ENCODE measurements at places on chromosomes 5 and 9.

DNA sequence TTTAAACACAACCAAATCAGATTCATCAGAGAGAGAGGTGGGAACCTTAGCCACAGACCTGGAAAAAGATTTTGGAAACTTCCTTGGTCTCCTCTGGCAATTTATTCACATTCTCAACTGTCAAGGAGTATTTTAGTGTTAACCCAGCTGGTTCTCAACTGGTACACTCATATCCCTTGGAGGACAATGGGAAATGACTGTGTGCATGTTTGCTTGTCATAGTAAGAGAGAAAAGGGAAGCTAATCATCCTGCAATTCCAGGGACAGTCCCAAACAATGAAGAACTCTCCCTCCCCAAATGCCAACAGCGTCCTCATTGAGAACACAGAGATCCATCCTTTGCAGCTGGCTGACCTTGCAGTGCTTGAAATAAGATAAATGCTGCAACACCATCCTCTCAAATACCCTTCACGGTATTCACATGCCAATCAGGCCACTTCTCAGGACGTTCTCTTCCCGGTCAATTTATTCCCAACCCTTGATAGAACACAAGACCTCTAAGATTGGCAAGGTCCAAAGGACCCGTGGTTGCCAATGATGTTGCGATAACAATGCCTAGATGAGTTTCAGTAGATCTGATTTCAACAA, 75.5 kb downstream of the EPB41L4B start:
- DNase-seq: no peak

DNA sequence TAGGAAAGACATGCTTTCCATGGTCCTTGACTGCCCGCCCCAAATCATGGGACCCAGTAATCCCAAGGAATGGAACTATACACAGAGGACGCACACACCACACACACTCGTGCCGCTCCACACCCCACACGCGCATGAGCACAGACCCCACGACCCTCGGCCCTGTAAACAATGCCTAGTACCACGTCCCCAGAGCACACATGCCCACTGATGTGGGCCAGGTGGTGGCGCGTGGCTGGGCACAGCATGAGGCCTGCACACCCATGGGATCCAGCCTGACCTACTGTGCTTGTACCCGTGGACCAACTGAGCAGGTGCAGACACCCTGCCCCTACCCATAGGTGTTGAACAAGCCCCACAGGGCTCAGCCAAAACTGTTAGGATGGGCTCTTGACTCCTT, 739 bp downstream of the DBH start:
- DNase-seq: no peak

GRCh38 chr9:127059030-127059429, 63.4 kb downstream of the ANGPTL2 start:
- DNase-seq: no peak

DNA sequence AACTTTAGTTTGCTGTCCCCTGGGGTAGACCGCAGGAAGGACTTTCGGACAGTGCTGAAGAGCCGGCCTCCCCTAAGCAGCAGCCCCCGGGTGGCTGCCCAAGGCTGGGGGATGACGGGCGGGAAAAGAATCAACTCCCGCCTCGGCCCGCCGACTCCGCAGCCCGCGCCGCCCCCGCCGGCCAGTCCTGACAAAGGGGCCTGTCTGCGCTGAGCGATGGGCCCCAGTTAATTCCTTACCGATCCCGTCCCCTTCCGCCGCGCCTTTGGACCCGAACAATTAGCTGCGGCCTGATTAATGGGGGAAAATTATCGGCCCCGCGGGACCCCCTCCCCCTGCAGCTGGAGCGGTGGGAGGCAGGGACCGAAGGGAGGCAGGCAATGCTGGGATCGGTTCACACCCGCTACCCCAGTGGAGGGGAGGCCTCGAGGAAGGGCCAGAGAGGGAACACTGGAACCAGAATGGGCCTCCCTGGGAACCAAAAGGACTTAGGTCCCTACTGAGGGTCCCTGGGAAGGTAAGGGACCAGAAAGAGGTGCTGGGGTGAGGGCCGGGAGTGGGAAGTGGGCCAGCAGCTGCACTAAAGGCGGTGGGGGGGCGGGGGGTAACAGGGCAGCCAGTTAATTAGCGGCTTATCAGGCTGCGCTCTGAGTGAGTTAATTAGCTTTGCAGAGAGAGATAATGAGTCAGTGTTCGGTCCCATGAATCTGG, 4.2 kb downstream of the ARID3C start:
- DNase-seq: no peak

DNA sequence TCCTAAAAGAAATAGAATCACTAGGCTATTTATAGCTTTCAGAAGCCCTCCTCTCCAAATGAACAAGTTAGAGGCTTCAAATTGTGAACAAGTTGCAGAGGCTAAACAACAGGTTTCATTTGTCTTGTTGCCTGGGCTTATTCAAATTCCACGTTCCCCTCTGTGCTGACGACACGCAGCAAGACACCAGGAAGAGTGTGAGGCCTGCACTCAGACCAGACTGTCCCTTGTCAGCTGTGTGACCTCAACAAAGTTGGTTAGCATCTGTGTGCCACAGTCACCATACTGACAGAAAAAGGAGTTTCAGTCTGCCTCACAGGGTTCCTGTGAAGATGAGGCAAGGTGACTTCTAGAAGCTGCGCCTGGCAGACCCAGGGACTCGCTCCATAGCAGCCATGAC, 22.1 kb upstream of the GABBR2 start:
- DNase-seq: no peak

- DNase-seq: no peak
These were observed 28.5 kb downstream of the KCNMB1 start for GRCh38 chr5:170360709-170361108.

GRCh38 chr9:117706421-117707116, 2.4 kb downstream of the TLR4 start:
- DNase-seq: no peak

- no peak for DNase-seq
These were observed 67.6 kb downstream of the LMX1B start for GRCh38 chr9:126681336-126681735.

DNA sequence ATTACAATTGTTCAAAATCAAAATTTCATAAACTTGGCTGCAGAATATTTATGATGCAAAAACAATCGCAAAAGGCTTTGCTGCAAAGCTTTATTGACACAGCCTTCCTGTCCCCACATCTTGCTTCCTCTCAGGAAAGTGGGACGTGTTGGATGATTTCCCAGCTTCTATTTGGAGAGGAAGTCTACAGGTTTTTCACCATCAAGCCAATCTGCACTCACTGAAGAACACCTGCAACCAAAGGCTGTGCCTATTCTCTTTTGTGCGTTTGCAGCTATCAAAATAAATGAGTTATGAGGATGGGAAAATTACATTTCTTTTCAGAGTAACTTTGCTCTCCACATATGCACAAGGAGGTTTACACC, 214.4 kb downstream of the PLK2 start:
- DNase-seq: no peak

- DNase-seq: no peak
These were observed 13.1 kb downstream of the THBS4 start for GRCh38 chr5:80048084-80048780.

- DNase-seq: no peak
These were observed 25.0 kb upstream of the ITGA2 start for GRCh38 chr5:52964138-52964537.

DNA sequence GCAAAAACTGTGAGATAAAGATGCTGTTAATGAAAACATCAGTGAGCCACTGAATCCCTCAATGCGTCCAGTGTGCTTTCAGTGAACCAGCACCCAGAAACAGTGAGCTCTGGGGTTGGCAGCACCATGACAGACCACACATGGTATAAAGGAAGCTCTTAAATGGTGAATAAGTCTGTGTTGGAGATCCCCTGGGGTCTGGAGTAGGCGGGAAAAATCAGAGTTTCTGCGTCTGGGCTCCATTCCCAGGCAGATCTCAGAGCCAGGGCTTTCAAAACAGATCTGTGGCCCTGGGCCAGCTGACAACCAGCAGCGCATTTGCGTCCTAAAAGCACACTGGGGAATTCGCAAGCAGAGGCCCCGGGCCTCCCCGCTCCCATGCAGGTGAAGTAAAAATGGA, 233.5 kb downstream of the FRMD3 start:
- no peak for DNase-seq

DNA sequence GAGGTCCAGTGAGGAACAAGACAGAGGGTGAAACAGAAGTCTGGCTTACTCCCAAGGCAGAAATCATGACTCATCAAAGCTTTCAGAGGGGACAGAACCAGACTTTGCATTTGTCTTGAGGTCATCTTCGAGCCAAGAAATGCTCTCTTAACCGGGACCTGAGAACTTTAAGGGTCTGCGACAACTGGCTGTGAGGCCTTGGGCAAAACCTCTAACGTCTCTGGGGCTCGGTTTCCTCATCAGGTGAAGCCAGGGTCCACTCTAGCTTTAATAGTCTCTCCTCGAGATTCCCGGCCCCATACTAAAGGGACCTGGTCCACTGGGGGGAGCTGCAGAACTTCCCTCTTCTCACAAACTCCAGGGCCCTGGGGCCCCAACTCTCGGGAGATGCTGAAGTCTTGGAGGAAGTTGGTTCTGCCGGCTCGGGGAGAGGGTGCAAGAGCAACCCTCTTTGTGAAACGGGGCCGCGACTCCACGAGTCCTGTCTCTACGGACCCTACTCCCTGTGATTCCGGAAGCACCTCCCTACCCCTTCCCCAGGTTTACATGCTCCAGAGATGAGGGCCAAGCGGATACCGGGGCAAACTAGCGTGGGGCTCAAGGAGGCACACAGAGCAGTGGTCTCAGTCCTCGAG, 2.6 kb downstream of the GLIS3 start:
- DNase-seq: no peak

DNA sequence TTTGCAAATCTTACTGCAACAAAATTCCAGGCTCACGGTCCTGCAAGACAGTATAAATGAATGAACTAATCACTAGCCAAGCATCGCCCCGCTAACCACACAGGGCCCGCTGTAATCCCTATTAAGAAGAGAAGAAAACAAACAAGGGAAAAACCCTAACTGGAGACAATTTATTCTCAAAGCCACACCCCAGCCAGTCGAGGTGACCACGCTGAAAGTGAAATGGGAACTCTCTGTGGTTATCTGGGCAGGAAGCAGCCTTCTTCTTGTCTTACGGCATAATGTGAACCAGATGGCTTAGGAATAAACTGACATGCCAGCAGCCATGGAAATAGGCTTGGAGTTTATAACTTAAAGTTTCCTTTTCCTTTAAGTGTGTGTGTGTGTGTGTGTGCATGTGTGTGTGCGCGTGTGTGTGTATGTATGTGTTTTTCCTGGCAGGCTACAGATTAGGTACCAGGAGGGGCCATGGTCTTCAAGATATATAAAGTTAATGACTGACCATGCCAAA, 120.2 kb downstream of the SEMA6A start:
- no peak for DNase-seq

- DNase-seq: no peak
These were observed 222.6 kb downstream of the CAAP1 start for GRCh38 chr9:26669701-26670670.

GRCh38 chr5:168679515-168679920, 100.3 kb upstream of the PANK3 start:
- peak; percentile 8 for DNase-seq

- no peak for DNase-seq
These were observed 38.6 kb upstream of the KCNMB1 start for GRCh38 chr5:170427672-170428236.

DNA sequence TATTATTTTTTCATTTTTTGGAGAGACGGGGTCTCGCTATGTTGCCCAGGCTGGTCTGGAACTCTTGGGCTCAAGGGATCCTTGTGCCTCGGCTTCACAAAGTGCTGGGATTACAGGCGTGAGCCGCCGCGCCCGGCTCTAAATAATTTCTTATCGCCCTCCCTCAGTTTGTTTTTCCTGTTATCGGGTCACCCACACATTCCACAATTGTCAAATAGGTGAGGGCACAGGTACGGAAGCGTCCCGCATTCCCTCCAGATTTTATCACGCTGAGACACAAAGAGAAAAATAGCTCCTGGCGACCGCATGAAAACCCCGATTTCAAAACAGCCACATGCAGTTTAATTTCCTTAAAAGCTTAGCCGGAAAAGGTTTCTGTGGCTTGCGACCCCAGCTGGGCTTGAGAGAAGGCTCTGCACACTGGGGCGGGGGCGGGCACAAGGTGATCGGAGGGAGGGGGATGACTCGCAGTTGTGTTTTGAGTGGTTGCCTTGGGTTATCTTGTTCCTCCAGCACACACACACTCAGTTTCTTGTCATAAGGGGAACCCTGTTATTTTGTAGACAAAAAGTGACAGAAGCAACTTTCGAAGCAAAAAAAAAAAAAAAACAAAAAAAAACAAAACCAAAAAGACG, 717 bp upstream of the IQGAP2 start:
- DNase-seq: no peak

GRCh38 chr5:9930156-9930555, 300.0 kb upstream of the TAS2R1 start:
- DNase-seq: no peak

- DNase-seq: no peak
These were observed 5.7 kb upstream of the GAPVD1 start for GRCh38 chr9:125255781-125256391.

DNA sequence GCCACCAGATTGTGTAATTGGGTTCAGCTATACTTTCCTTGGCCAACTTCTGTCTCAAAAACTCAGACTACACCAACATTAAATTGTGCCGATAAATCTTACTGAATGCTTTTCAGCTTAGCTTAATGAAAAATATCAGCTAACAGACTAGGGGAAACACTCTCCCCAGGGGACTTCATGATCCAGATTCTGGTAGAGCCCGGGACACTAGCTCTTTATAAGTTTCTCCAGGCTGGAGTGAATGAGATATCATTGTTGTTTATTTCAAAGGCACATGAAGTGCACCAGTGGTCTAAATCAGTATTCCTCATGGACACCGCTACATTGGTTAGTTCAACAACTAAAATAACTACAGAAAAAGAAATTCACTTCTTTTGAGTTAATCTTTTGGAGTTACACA, 10.5 kb upstream of the LHFPL2 start:
- DNase-seq: no peak

DNA sequence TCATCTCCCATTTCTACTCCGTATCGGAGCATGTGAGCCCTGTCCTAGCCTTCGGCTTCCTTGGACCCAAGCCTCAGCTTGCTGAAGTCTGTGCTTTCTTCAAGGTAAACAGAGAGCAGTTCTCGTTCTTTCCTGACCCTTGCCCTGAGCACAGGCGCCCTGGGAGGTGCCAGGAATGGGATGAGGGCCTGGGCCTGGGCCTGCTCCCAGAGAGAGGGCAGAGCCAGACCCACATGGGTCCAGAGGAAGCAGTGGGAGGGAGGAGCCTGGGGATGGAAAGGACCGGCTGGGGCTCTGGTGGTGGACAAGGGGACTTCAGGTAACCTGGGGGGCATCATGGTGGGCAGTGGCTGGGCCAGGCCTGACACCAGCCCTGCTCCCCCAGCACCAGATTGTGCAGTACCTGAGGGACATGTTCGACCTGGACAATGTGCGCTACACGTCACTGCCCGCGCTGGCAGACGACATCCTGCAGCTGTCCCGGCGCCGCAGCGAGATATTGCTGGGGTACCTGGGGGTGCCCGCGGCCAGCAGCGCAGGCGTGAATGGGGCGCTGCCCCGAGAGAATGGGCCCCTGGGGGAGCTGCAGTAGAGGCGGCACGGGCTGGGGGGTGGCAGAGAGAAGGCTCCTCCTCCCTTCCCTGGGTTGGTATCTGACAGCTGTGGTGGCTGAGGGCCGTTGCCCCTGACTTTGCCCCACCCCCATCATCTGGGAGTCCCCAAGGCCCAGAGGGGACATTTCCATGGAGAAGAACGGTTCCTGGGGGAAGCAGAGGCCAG, 10.9 kb upstream of the DOLPP1 start:
- no peak for DNase-seq

Data from HS-27A (cell line).